ENCODE measurements at places on chromosomes 5 and 9. TPM values are rescaled to one million over a fixed set of nuclear protein-coding genes. Genes with fewer than 3 reads are reported as not detected.

Gene NTRK2
- total RNA-seq: not detected

Gene SPINK7
- not detected for total RNA-seq

Gene ARHGEF28
- 20.1 TPM for total RNA-seq

Gene CLTA
- 289 TPM for total RNA-seq

Gene PCDHGA8
- total RNA-seq: not detected

Gene LMX1B
- total RNA-seq: not detected

Gene COL15A1
- not detected for total RNA-seq

Gene CFAP157
- total RNA-seq: 0.26 TPM

Gene CHSY3
- not detected for total RNA-seq

Gene FBP2
- total RNA-seq: not detected

DNA sequence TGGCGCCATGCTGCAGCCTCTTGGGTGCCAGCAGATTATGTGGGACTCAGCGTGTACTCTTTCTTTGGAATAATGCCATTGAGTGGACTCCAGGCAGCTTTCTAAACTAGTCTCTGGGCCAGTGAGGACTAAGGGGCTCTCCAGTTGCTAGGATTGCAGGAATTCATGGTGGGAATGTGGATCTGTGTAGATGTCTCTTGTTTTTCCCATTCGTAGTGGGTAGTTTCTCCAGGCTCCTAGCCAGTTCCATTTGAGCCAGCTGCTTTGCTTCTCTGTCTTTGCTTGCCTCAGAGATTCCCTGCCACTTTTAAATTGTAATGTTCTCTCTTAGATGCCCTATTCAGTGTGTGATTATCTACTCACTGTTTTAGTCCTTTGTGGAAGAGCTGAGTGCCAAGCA lies 42.6 kb downstream of the SLF1 start:
- no peak for DNase-seq

- no peak for DNase-seq
These were observed 108.3 kb downstream of the DRD1 start for GRCh38 chr5:175335691-175336090.

GRCh38 chr9:119662329-119662728 lies 293.1 kb upstream of the BRINP1 start:
- no peak for DNase-seq

GRCh38 chr5:176550275-176550831 lies 1.2 kb downstream of the CDHR2 start:
- no peak for DNase-seq

GRCh38 chr5:35405938-35406337 lies 175.7 kb upstream of the PRLR start:
- no peak for DNase-seq

GRCh38 chr5:10250806-10251276 lies 761 bp downstream of the CCT5 start:
- DNase-seq: peak; percentile 64

DNA sequence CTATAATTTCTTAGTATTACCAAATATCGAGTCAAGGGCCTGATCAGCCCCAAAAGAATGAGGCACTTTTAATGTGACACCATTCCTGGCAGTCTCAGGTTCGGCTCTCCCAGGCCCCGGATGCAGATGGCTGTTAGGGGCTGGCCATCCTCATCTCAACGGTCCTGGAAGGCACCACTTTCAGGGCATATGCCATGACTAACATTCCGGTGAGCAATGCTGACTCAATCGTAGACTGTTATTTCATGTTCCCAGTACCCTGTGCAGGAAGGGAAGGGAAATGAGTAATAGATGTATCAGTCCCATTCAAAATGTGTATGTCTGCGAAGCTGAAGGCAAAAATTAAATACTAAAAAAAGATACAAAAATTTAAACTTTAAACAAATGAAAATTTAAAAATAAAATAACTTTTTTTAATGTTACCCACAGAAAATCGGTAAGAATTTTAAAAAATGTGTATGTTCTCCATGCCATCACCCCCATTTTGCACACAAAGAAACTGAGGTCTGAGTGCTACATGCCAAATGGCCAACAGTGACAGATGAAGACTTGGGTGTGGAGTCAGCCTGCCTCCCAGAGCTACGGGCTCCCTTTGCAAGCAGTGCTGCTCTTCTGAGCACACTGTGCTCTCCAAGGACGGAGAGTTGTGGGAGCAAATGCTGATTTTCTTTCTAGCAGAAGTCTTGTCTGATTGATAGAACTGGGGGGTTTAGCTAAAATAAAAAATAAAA lies 79.0 kb downstream of the GLDC start:
- DNase-seq: no peak

GRCh38 chr5:139763930-139764791 lies 31.4 kb upstream of the PSD2 start:
- no peak for DNase-seq

DNA sequence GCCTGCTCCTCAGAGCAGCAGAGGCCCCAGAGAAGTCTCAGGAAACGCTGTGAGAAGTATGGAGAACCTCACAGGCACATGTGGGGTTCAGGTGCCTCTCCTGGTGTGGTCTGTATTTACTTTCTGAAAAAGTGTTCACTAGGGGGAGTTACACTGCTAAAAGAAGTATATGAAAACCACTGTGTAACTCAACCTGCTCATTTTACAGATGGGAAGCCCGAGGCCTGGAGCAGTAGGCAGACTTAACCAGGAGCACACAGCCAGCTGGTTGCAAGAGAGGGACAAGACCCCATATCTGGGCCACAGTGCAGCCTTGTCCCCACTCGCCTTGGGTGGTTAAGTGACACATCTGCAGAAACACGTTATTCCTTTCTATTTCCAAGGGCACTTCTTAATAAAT lies 112.8 kb upstream of the SAP30L start:
- no peak for DNase-seq

DNA sequence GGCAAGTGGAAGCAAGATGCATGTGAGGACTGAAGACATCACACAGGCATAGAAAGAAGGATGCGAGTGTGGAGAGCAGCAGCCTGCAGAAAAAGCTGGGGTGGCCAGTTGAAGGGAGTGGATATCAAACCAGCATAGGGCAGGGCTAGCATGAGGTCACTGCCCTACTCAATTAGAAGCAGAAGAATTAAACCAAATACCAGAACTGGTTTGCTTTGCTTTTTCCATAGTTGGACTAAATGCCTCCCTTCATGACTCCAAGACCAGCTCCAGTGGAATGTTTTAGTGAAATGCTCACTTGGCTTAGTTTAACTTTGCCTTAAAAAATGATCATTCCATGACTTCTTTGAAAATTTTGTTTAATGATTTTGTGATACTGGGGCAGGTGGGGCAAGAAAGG lies 45.8 kb downstream of the TMEM167A start:
- DNase-seq: no peak

DNA sequence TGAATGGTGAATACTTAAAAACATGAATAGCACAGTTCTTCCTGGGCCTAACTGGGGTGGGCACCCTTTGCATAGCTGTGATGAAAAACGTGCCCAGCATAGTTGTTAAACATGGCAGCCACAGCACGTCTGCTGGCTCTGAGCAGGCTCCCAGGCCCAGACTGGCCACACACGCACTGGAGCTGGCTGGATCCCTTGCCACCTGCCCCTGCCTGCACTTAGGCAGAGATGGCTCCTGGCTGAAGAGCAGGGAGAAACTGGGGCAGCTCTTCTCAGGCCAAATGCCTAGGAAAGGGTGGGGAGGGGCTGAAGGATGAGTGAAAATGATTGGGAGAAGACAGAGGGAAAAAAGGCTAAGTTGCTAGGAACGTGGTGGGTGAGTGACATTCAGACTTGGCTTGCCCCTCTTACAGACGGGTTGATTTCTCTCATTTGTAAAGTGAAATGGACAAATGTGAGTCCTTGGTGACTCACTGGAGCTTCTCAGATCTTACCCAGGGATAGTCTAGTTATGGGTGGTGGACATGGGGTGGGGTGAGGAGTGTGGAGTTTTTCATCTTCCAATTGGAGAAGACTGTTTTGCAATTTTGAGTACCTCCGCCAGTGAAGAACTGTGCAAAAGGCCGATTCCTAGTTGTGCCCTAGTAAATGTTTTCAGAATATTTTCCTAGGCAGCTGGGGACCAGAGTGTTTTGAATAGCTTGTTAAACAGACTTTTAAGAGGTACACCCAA lies 42.4 kb downstream of the TRIO start:
- peak; percentile 26 for DNase-seq

GRCh38 chr5:68960456-68960855 lies 133.4 kb upstream of the SLC30A5 start:
- DNase-seq: no peak

DNA sequence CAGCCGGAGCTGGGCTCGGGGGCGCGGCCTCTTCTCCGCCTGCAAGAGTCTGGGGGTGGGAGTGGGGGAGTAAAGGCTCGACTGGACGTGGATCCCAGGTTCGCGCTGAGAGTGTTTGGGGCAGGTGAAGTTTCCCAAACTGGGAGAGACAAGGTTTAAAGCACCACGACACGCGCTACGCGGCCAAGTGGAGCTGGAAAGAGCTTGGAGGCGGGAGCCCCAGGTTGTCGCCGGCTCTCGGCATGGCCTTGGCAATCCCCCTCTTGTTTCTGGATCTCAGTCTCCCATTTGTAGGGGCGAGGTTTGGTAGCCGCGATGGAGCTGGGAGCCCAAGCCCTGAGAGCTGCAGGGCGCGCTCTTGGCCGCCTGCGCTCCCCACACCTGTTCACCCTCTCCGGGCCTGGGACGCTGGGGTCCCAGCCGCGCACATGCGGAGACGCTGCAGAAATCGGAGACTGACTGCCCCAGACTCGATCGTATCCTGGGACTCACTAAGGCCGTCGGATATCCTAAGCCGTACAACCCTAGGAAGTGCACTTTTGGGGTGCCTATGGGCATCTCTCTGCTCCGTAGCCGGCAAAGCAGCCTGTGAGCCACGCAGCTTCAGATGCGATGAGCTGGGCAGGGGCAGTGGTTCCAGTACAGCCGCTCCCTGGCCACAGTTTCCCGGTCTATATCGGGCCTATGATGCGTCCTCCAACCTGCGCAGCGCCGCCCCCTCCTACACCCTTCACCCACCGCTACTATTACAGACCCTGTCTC lies 937 bp downstream of the TMOD1 start:
- no peak for DNase-seq

DNA sequence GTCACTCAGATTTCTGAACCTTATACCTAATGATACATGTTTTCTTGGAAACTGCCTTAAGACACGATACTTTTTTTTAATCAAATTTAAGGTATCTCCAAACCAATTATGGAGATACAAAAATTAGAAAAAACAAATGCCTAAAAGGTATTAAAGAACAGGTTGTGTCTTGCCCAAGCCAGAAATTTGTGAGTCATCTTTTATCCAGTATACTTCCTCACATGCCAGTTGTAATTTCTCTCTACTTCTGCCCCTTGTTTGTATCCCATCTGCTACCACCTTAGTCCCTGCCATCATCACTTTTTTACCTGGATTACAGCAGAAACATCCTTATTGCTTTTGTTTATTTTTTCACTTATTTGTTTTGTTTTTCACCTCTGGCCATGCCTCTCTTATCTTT lies 571.2 kb upstream of the DAB2 start:
- no peak for DNase-seq

GRCh38 chr9:70679845-70680244 lies 265.4 kb upstream of the KLF9 start:
- no peak for DNase-seq

DNA sequence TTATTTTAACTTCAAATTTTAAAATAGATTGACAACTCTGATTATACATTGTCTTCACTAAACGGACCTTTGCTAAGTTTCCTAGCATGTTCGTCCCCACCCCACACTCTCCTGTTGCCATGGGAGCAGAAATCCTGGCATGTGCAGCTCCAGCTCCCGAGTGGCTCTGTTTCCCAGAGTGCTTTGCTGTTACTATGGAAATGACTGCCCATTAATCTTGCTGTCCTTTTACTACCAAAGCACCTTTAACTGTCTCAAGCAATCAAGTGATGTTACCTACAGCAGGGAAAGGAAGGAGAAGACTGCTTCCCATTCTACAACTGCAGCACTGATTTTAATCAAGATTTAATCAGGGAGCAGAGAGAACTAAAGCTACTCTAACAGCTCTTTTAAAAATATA lies 212.0 kb upstream of the KIF2A start:
- DNase-seq: peak; percentile 51

GRCh38 chr5:62395210-62395950 lies 8.3 kb downstream of the DIMT1 start:
- no peak for DNase-seq

GRCh38 chr9:113946496-113947115 lies 70.5 kb downstream of the ZNF618 start:
- DNase-seq: no peak

GRCh38 chr5:154406231-154406630 lies 39.6 kb upstream of the SAP30L start:
- DNase-seq: peak; percentile 11

DNA sequence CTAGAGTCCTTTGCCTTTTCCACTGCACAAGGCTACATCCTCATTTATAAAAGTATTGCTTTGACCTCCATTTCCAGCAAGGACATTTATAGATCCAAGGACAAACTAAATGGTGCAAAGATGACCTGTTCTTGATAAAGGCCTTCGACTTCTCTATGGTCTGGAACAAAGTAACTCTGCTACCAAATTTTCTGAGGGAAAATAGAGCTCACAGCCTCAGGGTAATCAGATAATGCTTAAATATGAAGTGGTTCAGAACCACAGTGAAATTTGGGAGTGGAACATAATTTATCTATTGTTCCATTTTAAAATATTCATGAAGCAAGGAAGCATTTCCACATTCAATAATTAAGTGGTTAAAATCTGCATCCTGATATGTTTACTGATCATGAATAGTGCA lies 137.5 kb downstream of the TTLL11 start:
- no peak for DNase-seq

GRCh38 chr5:10376544-10376943 lies 23.0 kb downstream of the MARCHF6 start:
- no peak for DNase-seq

- peak; percentile 37 for DNase-seq
These were observed 155.6 kb downstream of the ARHGAP26 start for GRCh38 chr5:142925795-142926194.

DNA sequence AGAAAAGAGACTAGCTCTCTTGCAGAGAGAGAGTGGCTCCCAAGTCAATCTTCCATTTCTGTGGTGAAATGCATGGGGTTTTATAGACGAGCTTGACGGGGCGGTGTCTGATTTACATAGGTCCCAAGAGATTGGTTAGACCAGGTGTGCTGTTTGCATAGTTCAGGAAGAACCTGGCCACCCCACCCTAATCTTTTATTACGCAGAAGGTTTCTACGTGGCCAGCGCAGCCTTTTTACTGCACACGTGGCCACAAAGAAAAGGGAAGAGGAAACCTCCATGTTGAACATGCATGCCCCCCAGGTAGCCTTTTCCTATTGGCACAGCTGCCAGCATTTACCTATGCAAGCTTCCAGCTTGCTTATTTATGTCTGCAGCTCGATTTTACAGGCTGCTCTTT lies 92.1 kb downstream of the CAVIN4 start:
- DNase-seq: no peak
